ENCODE measurements at places on chromosomes 6 and 20. TPM values are rescaled to one million over a fixed set of nuclear protein-coding genes. Genes with fewer than 3 reads are reported as not detected.

GRCh38 chr6:90413867-90414266 is 117.2 kb upstream of the BACH2 start:
- peak; percentile 18 for DNase-seq

DNA sequence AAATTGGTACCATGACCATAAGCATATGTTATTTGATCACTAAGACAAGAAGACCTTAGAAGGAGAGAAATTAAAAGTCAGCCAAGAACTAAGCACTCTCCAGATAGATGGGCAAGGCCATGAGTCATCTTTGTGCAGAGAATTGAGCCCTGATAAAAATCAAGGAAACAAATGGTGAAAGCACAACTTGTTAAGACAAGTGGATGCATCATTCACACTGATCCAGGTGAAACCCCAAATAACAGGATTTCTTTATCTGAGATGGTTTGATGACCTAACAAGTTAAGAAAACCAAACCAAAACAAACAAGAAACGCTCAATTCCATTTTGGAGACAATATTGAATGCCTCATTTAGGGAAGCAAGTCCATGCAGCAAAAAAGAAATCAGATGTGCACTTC is 121.6 kb downstream of the ADAT2 start:
- DNase-seq: no peak

DNA sequence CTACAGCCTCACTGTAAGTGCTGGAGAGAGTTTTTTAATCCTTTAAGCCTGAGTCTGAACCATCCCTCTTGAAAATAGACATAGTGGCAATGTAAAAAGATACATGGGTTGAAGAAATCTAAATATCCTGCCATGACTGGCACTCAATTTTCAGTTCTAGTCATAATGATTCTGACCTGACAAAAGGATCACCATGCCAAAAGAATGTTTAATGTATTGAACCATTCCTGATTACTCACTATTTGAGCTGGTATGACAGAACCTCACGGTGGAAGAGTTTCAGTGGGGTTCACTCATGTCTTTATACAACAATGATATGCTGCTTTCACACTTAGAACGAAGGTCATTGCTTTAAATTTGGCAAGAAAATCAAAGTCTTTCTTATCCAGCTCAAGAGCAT is 93.4 kb downstream of the HIVEP2 start:
- DNase-seq: no peak

The LMBRD1 gene
- 80.3 TPM for total RNA-seq

DNA sequence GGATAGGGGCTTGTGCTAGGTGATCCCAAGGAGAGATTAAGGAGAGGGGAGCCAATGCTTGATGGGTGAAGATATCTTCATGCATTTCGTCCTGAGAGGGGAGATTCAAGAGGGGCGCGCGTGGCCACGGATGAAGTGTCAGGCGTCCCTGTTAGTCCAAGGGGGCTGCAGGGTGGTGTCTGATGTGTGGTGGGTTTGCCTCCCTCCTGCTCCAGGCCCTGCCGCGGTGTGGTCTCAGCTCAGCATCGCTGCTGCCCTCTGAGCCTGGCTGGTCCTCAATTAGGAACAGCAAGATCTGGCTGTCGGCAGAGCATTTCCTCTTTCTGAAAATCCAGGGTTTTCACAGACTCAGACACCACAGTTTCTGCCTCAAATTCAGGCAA is 318.0 kb downstream of the THBS2 start:
- no peak for DNase-seq

The SCRT2 gene
- 1.6 TPM for total RNA-seq

DNA sequence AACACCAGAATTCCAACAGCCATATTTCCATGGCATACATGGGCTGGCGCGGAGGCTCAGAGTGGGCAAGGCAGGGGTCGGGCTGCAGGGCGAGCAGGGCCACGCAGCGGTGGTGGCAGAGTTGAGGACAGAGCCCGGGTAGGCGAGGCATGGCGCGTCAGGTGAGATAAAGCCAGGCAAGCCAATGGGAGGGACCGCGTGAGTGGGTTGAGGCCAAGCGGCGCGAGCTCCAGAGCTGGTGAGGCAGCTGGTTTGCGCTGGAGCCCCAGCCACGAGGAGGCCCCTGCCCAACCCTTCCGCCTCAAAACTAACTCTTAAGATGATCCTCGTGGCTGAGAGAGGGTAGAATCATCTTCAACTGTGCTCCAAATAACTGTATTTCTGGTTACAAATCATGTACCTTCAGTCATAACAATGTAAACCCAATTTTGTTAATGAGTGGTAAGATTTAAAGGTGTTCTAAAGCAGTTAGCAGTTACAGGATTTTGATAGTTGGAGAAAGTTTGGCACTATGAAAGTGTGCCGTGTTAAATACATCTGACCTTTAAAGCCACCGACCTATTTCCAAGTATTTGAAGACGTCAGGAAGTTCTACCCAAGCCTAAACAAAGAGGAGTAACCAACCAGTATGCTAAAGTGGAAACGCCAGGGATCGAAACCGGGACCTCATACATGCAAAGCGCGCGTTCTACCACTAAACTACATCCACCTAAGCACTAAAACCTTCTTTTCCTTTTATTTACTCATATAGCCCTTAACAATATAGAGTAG is 107.9 kb downstream of the GPX5 start:
- DNase-seq: no peak

DNA sequence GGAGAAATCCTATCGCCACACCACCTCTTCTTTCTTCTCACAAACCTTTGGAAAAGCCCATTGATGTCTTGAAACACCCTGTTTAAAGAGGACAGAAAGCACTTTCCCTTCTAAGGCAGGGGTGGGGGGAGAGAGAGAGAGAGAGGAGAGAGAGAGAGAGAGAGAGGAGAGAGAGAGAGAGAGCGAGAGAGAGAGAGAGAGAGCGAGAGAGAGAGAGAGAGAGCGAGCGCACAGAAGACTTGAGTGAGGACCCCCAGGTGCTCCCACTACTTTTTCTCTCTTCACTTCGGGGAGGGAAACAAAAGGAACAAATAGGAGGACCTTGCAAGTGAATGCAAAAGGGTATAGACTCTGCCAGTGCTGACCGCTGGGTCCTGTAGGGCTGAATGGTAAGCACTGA is 52.4 kb downstream of the TIAM2 start:
- DNase-seq: no peak

The LY6G5B gene
- total RNA-seq: 1.6 TPM

The SH3BGRL2 gene
- total RNA-seq: 23.6 TPM

The CLIC5 gene
- 1.2 TPM for total RNA-seq

Measured in frontal cortex (tissue), 4 donors.